ENCODE measurements at places on chromosomes 16 and 17.

GRCh38 chr17:72126575-72127486, 6.0 kb downstream of the SOX9 start:
- no peak for DNase-seq

DNA sequence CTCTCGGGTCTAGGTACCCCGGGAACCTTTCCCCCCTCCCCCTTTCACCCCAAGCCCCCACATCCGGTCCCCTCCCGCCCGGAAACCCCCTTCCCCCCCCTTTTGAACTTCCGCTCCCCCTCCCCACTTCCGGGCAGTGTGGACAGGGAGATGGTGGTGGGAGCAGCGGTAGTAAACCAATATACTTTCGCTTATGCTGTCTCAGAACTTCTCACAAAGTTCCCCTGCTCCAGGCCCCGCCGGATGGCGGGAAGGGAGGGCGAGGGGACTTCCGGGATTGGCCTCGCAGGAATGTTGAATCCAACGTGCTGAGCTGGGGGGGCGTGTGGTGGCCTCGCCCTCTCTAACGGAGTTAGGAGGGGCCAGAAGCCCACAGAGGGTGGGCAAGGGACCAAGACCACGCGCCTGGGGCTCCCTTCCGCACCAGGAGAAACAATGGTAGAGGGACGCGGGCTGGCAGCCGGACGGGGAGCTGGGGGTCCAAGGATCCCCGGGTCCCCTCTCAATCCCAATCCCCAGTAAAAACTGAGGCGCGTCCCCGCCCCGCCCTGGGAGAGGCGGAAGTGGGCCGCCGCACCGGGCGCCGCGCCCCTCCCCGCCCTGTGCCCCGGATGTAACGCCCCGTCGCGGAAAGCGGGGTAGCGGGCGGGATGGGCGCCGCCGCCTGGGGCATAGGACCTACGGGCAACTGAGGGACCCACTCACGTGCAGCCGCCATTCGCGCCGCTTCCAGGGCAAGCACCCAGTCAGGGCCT, 742 bp downstream of the PFN1 start:
- DNase-seq = peak; percentile 20

DNA sequence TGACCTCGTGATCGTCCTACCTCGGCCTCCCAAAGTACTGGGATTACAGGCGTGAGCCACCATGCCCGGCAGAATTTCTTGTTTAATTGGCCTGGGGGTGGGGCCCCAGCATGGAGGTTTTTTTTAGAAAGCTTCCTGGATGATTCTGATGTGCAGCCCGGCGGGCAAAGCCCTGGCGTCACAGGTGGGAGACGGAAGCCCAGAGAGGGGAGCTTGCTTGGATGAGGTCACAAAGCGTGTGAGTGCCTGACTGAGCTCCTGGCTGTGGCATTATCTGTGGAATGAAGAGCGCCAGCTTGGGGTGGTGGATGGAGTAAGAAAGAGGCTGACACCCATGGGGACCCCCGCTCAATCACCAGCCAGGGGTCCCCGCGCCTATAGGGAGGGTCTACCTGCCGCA, 4.1 kb downstream of the VASN start:
- no peak for DNase-seq

DNA sequence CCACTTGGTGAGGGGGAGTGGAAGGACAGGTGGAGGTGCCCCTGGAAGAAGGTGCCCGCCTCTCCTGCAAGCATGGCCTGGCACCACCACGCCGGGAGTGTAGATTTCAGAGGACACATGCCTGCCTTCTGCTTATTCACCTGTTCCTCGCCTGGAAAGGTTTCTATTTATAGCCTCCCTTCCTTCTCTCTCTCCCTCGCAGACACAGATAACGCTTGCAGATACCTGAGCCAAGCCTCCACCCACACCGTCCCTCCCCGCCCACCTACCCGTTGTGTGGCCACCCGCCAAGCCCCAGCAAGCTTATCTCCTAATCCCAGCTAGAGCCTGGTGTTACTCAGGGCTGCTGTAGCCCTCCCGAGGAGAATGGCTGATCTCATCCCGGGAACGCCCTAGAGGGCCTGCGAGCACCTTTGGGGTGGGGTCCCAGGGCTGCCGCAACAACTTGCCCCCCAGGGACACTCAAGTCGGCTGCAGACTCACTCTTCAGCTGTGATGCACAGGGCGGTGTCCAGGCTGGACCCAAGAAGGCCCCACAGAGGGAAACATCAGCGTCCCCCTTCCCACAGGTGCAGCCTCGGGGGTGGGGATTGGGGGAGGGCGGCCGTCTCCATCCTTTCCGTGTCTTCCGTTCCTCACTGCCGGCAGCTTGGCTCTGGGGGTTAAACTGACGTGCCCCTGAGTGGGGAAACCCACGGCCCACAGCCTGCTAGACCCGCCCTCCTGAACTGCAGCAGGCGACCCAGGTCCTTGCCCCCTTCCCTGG, 1.9 kb upstream of the SNAI3 start:
- no peak for DNase-seq

DNA sequence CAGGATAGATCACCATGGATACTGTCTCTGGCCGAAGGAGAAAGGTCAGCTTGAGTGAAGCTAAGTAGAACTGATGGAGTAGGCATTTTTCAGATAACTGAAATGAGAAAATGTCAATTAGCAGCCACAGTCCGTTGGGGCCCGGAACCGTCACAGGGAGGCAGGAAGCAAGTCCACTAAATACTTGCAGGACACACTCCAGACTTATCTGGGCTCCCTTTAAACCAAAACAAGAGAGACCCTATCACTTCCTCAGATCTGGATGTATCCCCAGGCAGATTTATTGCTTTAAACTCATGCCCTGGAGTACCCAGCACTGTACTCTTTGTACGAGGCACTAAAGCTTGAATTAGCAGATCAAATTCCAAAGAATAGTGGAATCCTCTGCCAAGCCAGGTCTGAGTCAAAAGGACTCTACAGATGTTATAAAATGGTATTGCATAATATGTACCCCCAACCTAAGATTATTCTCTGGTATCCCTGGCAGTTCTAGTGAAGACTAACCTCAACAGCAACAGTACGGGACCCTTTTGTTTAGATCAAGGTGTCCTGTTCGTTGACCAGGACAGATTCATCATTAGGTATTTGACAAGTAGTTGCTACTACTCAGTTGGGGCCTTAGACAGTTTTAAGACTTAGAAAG, 8.1 kb downstream of the ZP2 start:
- no peak for DNase-seq

- DNase-seq = no peak
These were observed 395.0 kb upstream of the RBFOX1 start for GRCh38 chr16:6937641-6938040.

DNA sequence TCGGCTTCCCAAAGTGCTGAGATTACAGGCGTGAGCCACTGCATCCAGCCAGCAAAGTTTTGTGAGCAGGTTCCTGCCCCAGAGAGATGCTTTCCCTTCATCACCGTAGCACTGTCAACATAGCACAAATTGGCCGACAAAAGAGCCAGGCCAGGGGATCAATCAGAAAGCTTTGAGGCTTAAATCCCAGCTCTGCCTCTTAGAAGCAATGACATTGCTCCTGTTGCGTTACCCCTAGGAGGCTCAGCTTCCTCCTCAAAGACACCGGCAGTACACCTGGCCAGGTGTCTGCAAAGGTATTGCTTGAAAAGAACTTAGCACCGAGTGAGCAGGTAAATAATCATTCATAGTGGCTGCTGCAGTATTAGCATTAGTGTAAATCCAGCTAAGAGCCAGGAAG, 86.5 kb downstream of the NDE1 start:
- DNase-seq = no peak

DNA sequence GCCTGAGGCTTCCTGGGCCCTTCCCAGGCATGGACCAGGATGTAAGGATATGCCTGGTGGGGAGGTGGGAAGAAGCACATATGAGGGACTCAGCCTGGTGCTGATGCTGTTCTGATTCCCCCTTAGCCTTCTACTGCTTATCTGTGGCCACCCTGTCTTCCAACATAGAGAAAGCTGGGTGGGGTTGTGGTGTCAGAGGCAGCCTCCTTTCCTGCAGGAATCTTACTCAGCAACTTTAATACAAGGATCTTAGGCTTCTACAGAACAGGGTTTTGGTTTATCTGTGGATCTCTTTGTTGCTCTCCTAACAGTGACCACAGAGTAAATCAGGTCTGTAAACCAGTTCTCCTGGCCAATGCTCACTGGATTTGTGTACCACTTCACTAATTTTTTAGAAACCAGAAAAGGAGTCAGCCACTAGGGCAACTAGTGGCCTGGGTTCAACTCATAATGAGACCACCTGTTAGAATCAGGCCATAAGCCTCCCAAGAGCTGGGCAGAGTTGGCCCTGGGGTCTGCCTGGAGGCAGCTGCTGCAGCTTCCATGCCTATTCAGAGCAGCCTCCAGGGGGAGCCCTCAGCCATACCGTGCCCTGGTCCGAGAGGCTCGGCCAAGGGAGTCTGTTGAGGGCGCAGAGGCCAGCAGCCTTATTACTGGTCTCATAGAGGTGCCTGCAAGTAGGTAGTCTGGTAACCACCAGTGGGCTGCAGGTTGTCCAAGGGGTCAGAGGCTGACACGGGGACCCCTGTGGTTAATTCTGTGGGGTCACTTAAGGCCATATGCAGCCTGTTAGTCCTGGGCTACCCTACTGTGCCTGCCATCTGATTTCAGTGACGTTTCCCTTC, 7.1 kb downstream of the HAS3 start:
- DNase-seq = no peak

- DNase-seq = peak; percentile 40
These were observed 10.1 kb downstream of the LITAF start for GRCh38 chr16:11576427-11577289.

- DNase-seq = no peak
These were observed 69.0 kb upstream of the NLK start for GRCh38 chr17:27973258-27974044.

DNA sequence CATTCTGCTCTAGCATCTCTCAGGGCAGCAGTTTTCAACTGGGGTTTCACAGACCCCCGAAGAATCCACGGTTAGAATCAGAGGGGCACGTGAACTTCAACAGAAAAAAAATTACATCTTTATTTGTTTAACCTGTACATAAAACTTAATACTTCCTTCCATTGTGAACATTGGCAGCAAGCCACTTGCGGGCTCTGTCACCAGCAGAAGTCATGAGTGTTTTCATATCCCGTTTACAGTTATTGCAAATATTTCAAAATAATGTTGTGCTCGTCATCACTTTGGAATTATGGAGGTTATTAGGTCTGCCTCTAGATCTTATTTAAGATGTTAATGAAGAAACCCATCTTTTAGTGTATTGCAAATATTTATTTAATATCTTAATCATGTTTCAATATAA, 109.8 kb downstream of the SDR42E1 start:
- no peak for DNase-seq

GRCh38 chr17:41583137-41584127, 3.3 kb downstream of the KRT14 start:
- no peak for DNase-seq

DNA sequence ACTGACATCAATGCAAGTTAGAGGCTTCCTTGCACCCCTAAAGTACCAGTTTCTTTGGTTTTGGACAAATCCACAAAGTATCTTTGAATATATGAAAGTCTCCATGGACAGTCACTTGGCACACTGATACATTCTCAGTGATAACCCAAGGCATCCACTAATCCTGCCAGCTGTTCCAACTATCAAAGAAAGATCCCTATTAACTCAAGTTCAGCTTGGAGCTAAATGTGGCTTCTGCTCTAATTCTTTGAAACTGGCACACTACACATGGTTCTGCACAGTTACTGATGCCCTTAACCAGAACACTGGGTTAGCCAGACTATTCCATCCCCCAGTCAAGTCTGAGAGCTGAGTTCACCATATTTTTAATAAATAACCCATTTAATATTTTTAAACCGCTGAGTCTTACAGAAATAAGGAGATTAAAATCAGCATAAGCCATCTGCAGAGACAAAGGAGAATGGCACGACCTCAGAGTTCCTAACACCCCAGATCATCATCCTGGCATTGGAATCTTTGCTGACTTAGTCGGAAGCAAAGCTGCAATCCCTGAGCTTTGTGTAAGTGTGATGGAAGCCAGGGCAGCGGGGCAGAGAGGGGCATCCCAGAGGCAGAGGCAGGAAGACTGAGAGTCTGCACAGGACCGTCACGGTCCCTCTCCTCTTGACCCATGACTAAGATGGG, 6.3 kb downstream of the CACNG1 start:
- DNase-seq = no peak
